ENCODE measurements at places on chromosomes 12 and 14. TPM values are rescaled to one million over a fixed set of nuclear protein-coding genes. Genes with fewer than 3 reads are reported as not detected.

- H3K4me1 ChIP-seq: peaks cover 21% of the 10 kb centered on the region
- no peak for DNase-seq
- H3K27ac ChIP-seq: no peak overlapping the region
- H3K36me3 ChIP-seq: no peaks in the 10 kb centered on the region
Observed at GRCh38 chr12:6826125-6826733, 2.0 kb upstream of the P3H3 start.

GRCh38 chr14:99132821-99133635 is 139.0 kb downstream of the BCL11B start:
- DNase-seq: no peak
- no peak overlapping the region for H3K4me3 ChIP-seq
- H3K27me3 ChIP-seq: no peaks in the 10 kb centered on the region
- H3K36me3 ChIP-seq: peaks cover 3% of the 10 kb centered on the region
- peaks cover 15% of the 10 kb centered on the region for H3K4me1 ChIP-seq

- H3K27me3 ChIP-seq: peaks cover 13% of the 10 kb centered on the region
- H3K4me1 ChIP-seq: no peaks in the 10 kb centered on the region
- no peak overlapping the region for H3K27ac ChIP-seq
- H3K36me3 ChIP-seq: no peaks in the 10 kb centered on the region
- peak; percentile 44 for DNase-seq
Observed at GRCh38 chr14:67420102-67420739, 8.3 kb upstream of the PLEK2 start.

DNA sequence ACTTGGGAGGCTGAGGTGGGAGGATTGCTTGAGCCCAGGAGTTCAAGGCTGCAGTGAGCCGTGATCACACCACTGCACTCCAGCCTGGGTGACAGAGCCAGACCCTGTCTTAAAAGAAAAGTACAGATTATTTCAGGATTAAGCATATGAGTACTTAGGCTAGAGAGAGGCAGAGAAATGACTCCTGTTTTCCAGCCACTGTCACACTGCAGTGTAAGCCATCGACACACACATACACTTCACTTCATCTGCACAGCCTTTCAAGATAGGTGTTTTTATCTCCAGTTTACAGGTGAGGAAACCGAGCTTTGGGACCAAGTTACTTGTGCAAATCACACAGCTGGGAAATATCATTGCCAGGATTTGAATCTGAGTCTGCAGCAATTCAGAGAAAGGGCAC is 77.2 kb downstream of the ETV6 start:
- no peaks in the 10 kb centered on the region for H3K27me3 ChIP-seq
- no peak overlapping the region for H3K4me3 ChIP-seq
- H3K4me1 ChIP-seq: peaks cover 52% of the 10 kb centered on the region
- DNase-seq: no peak

- DNase-seq: no peak
- H3K27ac ChIP-seq: no peak overlapping the region
- H3K27me3 ChIP-seq: no peaks in the 10 kb centered on the region
- no peaks in the 10 kb centered on the region for H3K4me1 ChIP-seq
- peaks cover 35% of the 10 kb centered on the region for H3K36me3 ChIP-seq
- H3K4me3 ChIP-seq: no peak overlapping the region
Observed at GRCh38 chr12:26488351-26488750, 293.0 kb downstream of the SSPN start.

GRCh38 chr12:104694161-104694560 is 237.4 kb downstream of the CHST11 start:
- peaks cover 41% of the 10 kb centered on the region for H3K4me1 ChIP-seq
- H3K27me3 ChIP-seq: no peaks in the 10 kb centered on the region
- H3K4me3 ChIP-seq: no peak overlapping the region

DNA sequence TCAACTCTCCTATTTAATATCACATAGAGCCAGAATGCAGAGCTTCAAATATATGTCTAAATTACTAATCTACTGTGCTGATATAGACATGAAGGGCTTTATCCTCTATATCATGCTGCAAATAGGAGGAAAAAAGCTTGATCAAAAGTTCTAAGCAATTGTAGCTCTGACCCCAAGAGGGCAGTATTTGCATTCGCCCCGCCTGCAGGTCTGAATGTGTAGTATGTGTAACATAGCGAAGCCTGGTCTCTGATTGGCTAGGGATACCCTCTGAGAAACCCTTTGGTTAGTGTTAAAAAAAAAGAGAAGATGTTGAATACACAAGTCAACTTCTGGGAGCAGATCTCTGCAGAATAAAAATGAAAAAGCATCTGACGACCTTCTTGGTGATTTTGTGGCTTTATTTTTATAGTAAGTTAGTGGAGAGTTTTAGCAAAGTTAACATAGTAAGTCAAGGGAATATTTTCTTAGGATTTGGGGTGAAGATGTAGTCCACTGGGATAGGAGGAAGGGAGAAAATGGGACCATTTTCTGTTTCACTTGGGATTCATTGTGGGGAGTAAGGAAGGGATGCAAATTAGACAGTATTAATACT is 151.6 kb upstream of the OR4E1 start:
- H3K4me1 ChIP-seq: peaks cover 7% of the 10 kb centered on the region
- H3K4me3 ChIP-seq: peak overlapping the region; percentile 70
- peak; percentile 42 for DNase-seq
- peaks cover 22% of the 10 kb centered on the region for H3K27me3 ChIP-seq
- no peaks in the 10 kb centered on the region for H3K36me3 ChIP-seq

DNA sequence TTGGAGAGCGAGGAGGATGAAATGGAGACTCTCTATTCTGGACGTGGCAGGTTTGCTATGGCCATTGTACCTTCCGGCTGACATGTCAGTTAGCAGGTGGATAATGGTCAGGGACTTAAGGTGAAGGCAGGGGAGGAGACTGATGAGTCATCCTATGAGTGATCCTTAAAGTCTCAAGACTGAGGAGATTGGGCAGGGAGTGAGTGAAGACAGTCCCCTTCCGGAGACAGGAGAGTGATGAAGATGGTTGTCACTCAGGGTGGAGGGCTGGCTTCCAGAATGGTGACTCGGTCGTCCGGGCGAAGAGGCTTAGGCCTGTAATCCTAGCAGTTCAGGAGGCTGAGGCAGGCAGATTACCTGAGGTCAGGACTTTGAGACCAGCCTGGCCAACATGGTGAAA is 49.8 kb upstream of the CCDC63 start:
- DNase-seq: no peak
- no peak overlapping the region for H3K27ac ChIP-seq
- H3K4me1 ChIP-seq: no peaks in the 10 kb centered on the region
- H3K36me3 ChIP-seq: no peaks in the 10 kb centered on the region

- H3K27me3 ChIP-seq: no peaks in the 10 kb centered on the region
- peak overlapping the region; percentile 44 for H3K27ac ChIP-seq
- H3K4me3 ChIP-seq: no peak overlapping the region
- peaks cover 9% of the 10 kb centered on the region for H3K4me1 ChIP-seq
Observed at GRCh38 chr12:67469666-67470065, 178.9 kb upstream of the DYRK2 start.

DNA sequence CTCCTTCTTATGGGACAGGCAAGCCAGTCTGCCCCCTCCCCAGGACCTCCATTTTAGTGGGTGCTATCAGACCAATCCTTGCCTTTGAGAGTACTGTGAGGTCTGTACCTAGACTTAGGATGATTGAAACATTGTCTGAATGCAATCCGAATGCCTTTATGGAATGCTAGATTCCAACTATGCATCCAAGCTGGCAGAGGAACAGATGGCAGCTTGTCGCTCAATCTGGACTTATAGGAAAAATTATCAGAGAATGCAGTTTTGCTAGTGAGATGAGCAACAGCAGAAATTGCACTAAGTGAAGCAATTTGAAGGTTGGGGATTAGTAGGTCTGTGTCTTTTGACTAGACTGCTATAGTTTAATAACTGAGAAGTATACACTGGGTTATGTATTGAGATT is 109.1 kb downstream of the DYRK2 start:
- no peak overlapping the region for H3K27ac ChIP-seq
- no peak for DNase-seq
- no peak overlapping the region for H3K4me3 ChIP-seq
- H3K36me3 ChIP-seq: peaks cover 5% of the 10 kb centered on the region
- peaks cover 28% of the 10 kb centered on the region for H3K4me1 ChIP-seq

GRCh38 chr14:71713451-71713850 is 218.8 kb upstream of the RGS6 start:
- H3K27ac ChIP-seq: no peak overlapping the region
- no peak for DNase-seq
- H3K27me3 ChIP-seq: no peaks in the 10 kb centered on the region
- H3K36me3 ChIP-seq: peaks cover 21% of the 10 kb centered on the region
- no peak overlapping the region for H3K4me3 ChIP-seq

GRCh38 chr12:119936705-119937311 is 52.2 kb upstream of the BICDL1 start:
- DNase-seq: no peak
- no peaks in the 10 kb centered on the region for H3K36me3 ChIP-seq
- no peak overlapping the region for H3K4me3 ChIP-seq
- no peaks in the 10 kb centered on the region for H3K4me1 ChIP-seq

DNA sequence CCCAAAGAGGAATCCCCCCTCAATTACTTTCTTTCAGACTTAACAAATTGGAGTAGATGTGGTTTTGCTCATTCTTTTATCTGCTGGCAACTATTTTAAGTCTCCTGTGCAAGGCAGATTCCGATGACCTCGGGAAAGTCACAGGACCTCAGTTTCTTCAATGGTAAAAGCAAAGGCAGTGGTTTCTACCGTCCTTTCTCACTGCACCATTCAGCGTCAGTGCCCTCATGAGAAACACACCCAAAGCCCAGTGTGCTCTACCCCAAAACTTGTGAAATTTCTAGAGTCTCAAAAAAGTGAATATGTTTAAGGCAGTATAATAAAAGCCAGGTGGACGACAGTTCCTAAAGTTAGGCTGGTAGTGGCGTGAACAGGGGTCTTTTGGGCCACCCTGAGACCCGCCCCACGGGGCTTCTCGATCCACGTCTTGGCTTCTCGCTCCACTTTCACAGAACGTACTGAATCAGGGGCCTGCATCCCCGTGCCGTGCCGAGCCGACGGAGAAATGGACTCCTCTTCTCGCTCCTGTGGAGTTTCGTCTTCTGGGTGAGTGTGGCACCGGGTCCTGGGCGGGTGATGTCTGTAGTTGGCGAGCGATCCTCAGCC is 1.3 kb upstream of the ARHGAP5 start:
- peak overlapping the region; percentile 98 for H3K4me3 ChIP-seq
- DNase-seq: no peak
- H3K4me1 ChIP-seq: peaks cover 25% of the 10 kb centered on the region

DNA sequence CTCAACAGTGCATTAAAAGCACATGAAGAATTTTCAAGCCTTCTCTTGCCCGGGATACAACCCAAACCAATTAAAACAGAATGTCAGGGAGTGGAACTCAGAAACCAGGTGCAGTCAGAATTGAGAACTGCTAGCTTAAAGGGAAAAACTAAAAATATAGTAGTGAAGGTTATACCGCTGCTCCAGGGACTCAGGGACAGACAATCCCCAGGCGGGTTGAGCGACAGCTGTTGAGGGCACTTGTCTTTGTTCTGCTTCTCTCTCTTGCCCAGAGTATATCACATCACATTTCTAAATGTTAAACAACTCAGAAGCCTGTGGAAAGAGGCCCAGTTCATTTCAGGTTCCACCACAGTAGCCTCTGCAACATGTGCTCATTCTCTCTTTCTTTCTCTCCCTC is 93.1 kb downstream of the SLC5A8 start:
- no peak for DNase-seq
- no peaks in the 10 kb centered on the region for H3K27me3 ChIP-seq

DNA sequence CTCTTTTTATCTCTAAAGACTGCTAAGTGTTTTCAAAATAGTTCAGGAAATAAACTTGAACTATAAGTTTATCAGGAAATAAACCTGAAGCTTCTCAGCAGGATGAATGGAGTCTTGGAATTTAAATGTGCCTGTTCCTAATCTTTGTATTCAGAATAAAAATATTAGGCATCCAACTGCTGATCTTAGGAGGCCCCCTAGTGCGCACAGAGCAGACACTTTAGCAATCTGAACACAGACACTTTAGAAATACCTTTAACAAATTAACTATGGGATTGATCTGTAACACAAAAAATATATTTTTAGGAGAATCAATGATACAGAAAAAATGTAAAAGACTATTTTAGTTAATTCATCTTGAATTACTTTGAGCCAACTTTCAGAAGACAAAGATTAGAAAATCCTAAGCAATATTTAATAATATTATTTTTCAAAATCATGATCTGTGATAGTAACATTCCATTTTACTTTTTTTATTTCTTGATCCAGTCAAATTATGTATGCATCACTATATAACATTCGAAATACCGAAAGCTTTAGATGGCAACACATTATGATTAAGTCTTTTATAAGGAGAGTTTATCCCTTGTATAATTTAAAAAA is 80.9 kb downstream of the SLC41A2 start:
- H3K36me3 ChIP-seq: no peaks in the 10 kb centered on the region
- peaks cover 7% of the 10 kb centered on the region for H3K4me1 ChIP-seq
- H3K27me3 ChIP-seq: peaks cover 3% of the 10 kb centered on the region
- no peak overlapping the region for H3K27ac ChIP-seq
- no peak overlapping the region for H3K4me3 ChIP-seq

The PIWIL1 gene
- total RNA-seq: not detected

The CCDC177 gene
- total RNA-seq: not detected

The BCL2L14 gene
- 3.8 TPM for total RNA-seq

The GALNT8 gene
- total RNA-seq: 0.08 TPM

The FAM222A gene
- 1.1 TPM for total RNA-seq

The CMA1 gene
- 0.50 TPM for total RNA-seq

The C1QL4 gene
- not detected for total RNA-seq

The COA8 gene
- total RNA-seq: 44.2 TPM

The TEX22 gene
- total RNA-seq: 0.56 TPM

The LEMD3 gene
- 21.3 TPM for total RNA-seq

The SIX1 gene
- total RNA-seq: not detected

The TAS2R9 gene
- total RNA-seq: not detected

The PNP gene
- 227 TPM for total RNA-seq

Measured in activated naive CD8-positive, alpha-beta T cell treated with anti-CD3 and anti-CD28 coated beads for 36 hours (primary cell).